AG04450 (cell line): ENCODE measurements at places on chromosomes 3 and 15.

DNA sequence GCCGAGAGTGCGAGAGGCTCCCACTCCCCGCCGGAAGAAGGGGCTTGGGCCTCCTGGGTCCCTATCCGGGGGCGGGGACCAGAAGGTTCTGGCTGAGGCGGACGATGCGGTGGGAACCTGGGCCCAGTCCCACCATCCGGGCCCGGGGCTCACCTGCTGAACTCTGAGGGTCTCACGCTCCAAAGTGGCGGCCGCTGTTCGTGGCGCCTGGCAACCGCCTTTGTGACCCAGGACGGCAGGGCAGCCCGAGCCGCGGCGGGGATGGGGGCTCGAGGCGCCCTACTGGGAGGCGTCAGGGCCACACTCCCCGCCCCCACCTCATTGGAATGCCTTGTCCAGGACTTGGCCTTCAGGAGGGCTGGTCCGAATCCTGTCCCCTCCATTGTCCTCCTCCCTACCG is at the start of gene FANCD2OS:
FANCD2OS (minus strand) TSS at position 165 of the 400 bp plus-strand sequence. CDS start 3,481 bp downstream, outside the sequence.
- DNase-seq = no peak

DNA sequence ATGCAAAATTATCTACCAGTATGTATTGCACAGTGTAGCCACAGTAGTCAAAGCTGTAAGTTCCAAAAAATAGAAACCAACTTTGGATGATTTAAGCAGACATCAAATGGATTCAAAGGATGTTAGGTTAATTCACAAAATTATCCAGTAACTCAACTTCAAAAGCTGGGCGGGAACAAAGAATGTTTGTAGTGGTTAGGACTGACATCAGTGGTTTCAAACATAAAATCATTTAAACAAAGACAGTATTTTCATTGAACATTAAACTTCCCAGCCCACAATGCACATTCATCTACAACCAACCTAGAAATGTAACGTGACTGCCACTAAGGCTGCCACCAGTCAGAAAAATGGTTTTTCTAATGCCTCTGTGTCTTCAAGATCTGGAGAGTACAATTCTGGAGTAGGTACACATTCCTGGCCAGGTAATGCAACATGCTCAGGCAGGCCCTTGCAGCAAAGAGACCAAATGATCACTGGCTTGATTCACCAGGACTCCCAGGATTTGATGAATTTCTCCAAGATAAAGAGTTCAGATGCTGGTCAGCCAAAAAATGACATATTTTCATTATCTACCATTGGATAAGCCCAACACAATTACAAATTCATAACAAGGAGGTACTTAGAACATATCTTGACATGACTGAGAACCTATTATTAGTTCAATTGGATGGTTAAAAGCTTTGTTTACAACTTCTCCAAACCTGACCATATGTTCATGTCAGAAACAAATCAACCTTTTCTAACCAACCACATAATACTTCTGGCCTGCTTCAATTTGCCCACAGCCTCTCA is 189.8 kb upstream of the CNTN4 start:
- DNase-seq = no peak

- DNase-seq = no peak
Measured at GRCh38 chr3:189911001-189911400, 209.7 kb downstream of the P3H2 start.

GRCh38 chr3:122794483-122794778 is 438 bp upstream of the SLC49A4 start:
- DNase-seq = no peak

- DNase-seq = no peak
Measured at GRCh38 chr3:152470095-152470494, 201.4 kb downstream of the MBNL1 start.

DNA sequence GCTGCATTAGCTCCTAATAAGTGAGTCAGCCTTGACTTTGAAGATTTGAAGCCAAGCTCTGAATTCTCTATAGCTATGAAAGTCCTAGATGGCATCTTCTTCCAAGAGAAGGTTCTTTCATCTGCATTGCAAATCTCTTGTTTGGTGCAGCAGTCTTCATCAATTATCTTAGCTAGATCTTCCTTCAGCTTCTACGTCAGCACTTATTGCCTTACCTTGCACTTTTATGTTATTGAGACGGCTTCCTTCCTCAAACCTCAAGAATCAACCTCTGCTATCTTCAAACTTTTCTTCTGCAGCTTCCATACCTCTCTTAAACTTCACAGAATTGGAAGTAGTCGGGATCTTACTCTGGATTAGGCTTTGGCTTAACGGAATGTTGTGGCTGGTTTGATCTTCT is 167.6 kb downstream of the SCAPER start:
- DNase-seq = no peak
